ENCODE measurements at places on chromosomes 5 and 9.

DNA sequence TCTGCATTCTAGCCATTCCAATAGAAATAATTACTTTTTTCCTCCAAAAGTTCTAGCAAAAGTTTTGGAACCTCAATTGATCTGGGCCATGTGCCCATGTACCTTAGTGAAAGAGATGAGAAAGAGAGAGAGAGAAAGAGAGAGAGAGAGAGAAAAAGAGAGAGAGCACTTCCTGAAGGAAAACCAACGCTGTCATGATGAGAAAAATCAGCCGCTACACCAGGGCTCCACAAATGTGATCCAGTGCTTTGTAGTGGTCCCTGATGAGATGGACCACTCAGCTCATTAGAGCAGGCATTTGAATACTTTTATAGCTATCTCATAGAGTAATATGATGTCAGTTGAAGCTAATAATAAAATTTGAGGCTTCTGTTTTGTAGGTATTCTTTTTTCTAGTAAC, 7.7 kb upstream of the GAS1 start:
- DNase-seq, result no peak

DNA sequence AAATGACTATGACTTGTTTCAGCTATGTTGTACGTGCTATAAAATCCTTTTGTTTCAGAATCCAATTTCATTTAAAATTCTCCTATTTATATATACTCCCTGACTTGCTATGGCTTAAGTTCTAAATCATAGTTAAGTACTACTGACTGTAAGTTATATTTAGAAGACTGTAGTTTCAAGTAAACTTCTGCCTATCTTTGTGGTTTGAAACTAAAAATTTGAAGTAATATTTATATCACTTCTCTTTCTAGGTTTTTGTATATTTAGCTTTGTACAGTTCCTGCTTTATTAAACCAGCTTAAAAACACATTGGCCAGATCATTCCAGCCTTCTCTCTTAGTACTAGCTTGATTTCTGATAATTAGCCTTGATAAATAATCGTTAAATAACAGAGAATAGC, 196.3 kb downstream of the MLLT3 start:
- DNase-seq, result no peak

GRCh38 chr5:45335978-45336377, 360.2 kb downstream of the HCN1 start:
- no peak for DNase-seq

DNA sequence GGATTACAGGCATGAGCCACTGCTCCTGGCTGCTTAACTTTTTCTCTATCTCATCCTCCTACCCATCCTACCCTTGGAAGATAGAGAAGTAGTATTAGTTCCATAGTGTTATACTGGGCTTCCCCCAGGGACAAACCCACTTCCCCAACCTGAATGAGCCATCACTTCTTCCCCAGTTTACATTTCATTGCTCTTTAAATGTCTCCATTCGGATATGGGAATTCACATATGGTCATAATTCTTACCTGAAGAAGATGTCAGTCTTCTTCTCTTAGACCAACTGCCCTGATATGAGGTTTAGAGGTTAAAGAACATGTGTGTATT, 1.9 kb downstream of the CD274 start:
- no peak for DNase-seq

GRCh38 chr5:125325488-125326149, 579.2 kb upstream of the ZNF608 start:
- DNase-seq, result no peak

DNA sequence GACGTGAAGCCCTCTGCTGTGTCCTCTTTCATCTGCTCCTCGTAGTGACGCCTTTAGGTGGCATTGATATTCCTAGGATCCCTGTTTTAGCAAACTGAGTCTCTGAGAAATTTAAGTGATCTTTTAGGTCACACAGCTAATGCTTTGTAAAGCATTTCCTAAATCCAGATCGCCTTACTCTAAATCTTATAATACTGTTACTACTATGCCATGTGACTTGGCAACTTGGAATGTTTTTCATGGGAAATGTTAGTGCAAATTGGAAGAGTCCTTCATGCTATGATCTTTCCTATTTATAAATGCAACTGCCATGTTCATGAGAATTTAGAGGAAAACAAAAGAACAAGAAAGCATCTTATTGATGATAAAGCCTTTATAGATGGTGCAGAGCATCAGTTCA, 212.2 kb downstream of the TRIO start:
- no peak for DNase-seq

GRCh38 chr9:113653746-113654604, 190.4 kb downstream of the RGS3 start:
- DNase-seq, result no peak

DNA sequence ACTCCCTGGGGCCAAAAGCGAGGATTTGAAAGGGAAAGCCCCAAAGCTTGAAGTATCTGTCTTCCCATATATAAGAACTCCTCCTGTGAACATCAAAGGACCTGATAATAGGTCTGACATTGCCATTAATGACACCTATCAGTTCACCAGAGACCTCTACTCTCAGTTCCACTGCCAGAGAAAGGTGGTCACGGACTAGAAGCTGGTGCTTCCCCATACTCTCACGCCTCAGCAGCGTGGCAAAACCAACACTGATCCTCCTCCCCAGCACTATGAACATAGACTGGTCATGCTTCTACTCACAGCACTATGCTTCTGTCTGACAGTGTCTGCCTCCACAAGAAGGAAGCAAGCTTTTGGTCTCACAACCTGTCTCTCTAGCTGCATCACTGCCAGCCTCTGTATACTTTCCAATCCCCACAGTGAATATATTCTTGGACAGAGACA, 37.9 kb downstream of the NRG2 start:
- no peak for DNase-seq

- no peak for DNase-seq
These were observed 28.7 kb downstream of the GFRA3 start for GRCh38 chr5:138245717-138246116.

- DNase-seq, result no peak
These were observed 742 bp downstream of the BHMT2 start for GRCh38 chr5:79070350-79070667.

DNA sequence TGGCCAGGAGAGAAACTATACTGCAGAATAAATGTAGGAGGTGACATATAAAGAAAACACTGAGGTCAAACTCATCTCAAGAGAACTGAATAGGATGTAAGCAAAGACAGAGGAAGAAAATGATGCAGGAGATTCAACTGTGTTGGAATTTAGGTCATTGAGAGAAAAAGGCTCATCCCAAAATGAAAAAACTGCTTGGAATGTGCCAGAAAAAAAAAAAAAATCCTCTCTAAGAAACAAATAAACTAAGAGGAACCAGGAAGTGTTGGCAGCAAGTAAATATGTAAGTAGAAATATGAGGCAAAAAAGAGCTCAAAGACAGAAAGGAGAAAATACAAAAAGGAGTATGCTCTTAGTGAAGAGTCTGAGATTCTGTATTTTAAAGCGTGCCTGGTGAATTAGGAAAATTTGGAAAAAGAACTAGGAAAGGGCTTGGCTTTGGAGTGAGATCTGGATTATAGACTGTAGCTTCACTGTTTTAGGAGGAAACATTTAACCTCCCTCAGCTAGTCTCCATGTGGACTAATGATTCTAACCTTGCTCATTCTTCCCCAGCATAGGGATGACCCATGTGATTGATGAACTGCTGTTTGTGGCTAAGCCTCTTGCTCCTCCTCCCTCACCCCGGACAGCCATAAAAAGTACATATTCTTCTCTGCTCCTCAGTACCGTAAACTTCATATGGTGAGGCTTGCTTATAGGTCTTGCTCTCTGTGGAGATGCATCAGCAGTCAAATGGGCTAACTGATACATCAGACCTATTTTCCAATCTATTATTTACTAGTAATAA, 185.6 kb upstream of the POU5F2 start:
- peak; percentile 12 for DNase-seq

- no peak for DNase-seq
These were observed 269.0 kb downstream of the GADD45G start for GRCh38 chr9:89873801-89874200.

DNA sequence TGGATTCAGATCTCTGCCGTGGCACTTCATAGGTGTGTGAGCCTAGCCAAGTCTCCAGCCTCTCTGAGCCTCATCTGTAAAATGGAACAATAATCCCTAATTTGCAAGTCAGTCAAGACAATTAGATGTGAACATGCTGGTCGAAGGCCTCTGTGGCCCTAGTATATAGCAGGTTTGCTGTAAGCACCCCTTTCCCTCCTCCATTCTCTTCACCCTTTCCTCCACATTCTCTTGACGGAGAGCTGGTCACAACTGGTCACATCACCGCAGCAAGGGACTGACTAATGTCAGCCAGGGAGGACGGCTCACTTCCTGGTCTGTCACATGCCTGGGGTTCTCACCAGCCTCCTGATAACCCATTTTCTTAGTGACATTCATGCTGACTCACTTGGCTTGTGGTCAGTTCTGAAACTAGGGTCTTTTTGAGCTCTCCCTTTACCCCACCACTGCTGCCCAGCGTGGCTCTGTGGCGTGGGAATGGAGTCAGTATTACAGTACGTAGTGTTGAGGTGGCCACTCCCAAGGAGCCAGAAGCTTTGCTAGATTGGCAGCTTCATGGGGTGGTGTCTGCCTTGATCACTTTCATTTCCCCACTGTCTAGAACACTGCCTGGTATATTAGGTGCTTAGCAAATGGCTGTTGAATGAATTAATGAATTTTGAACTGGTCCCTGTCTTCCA, 47.8 kb downstream of the ERGIC1 start:
- no peak for DNase-seq

DNA sequence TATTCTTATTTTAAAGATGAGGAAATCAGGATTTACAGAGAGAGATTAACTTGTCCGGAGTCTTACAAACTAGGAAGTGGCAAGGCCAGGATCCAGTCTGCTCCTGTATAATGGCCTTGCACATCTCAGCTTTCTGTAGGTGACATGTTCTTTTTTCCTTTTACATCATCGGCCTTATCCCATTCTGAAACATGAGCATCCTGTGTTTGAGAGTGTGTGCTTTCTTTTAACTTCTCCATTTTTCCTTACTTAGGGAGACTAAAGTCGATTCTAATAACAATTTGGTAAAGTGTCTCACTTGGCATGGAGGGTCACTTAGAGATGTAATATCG, 214.6 kb downstream of the CD180 start:
- DNase-seq, result no peak

DNA sequence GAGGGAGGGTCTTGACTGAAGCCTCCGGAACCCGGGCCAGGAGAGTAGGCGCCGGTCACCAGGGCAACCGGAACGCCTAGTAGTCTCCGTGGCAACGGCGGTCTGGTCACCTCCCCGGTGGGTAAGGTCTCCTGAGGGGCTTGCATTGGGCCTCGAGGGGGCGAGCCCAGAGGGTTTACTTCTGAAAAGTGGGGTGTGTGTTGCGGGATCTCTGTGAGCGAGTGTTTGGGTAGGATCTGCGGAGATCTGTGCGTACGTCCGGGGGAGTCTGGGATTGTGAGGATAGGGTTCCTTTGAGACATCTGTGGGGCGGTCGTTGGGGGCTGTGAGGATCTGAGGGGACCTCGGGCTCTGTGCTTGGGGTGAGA, at the start of gene FAM221B:
Gene FAM221B, minus strand, starts transcription at position 17 of the 368 bp plus-strand sequence. CDS start 2,571 bp downstream, outside the sequence.
- DNase-seq, result peak; percentile 5

DNA sequence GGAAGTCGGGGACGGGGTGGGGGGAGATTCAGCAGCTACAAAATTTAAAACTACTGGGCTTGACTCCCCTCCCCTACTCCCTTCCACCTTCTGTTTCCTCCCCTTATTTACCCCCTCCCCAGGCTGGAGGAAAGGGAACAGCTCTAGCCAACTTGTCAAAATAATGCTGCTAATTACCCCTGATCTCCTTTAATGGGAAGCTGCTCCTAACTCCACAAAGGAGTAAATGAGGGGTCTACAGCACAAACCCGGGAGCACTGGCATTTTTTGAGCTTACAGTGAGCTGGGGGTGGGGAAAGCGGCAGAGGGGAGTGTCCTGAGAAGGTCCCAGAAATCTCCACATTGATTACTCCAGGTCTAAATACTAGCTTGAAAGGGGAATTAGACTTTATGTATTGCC, 3.1 kb downstream of the PTCH1 start:
- no peak for DNase-seq

GRCh38 chr9:98869866-98870265, 62.4 kb downstream of the GALNT12 start:
- DNase-seq, result no peak

DNA sequence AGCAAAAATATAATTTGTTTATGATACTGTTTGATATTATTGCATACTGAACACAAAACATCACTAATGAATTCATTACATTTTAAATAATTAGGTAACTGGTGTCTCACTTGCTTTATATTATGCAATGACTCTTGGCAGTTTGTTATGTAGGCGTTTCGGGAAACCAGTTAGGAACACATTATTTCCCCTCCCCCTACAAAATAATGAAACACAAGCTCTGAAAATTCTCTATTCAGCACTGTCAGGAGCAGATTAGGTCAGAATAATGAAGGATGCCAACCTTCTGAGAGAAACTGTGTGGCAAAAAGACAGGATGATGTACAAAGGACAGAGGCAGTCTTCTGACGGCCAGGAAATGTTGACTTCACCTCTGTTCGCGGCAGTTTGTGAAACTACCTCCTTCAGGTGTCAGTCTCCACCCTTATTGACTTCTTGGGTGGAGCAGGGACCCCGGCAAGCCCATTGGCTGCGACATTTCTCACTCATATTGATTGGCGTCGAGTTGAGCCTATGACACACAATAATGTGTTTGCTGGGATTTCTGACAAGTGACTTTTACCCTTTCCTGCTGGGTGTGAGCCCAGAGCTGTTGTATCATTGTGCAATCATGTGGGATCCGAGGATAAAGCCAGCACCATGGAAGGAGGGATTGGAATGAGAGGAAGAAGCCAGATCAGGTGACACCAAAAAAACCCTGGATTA, 33.9 kb downstream of the SH3PXD2B start:
- DNase-seq, result peak; percentile 99

GRCh38 chr9:85726737-85727136, 15.0 kb downstream of the AGTPBP1 start:
- DNase-seq, result no peak

DNA sequence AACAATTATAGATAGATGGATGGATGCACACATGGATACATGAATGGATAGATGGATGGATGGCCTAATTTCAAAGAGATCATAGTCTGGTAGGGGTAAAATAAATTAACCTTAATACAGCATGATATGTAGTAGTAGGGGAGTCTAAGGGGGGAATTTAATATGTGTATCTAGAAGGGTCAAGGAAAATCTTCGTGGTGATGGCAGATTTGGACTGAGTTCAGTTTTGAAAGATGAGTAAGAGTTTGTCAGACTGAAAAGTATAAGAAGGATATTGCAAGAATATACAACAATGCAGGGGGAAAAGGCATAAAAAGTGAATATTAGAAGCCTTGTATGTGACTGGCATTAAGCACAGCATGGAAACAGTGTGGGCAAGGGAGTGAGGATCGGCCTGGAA, 98.7 kb downstream of the ZNF462 start:
- DNase-seq, result peak; percentile 27

DNA sequence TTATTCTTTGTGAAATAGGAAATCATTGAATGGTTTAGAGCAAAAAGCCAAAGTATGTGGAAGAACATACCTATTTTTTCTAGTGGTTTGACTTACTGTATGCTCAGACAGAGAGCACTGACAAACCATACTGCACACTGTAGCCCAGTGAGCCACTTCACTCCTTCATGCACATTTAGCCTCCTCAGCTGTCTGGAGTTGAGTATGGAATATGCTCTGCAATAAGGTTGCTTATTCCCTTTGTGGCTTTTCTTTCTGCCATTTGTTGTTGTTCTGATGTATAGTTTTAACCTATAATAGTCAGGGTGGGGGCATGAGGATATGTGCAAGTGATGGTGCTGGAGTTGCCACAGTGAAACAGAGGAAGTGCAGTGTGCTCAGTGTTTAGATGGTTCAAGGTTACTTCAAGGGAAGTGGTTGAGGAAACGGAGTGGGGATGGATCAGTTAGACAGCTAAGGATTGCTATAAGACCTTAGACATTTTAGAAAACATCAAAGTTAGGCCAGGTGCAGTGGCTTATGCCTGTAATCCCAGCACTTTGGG, 100.7 kb downstream of the CDC42SE2 start:
- DNase-seq, result no peak

GRCh38 chr9:123861756-123862120, 68.2 kb downstream of the DENND1A start:
- no peak for DNase-seq

Measured in epithelial cell of esophagus (primary cell).